Hepatocyte (in vitro differentiated cells): ENCODE measurements at places on chromosomes 6 and 20. TPM values are rescaled to one million over a fixed set of nuclear protein-coding genes. Genes with fewer than 3 reads are reported as not detected.

The RALY gene
- 122 and 123 TPM in 2 replicates for total RNA-seq

The RSPH4A gene
- 0.12 and 0.83 TPM in 2 replicates for total RNA-seq

The ZNF184 gene
- 10.7 and 12.3 TPM in 2 replicates for total RNA-seq

The ARMH2 gene
- not detected in 2 replicates for total RNA-seq

The MAD2L1BP gene
- 36.3 and 47.6 TPM in 2 replicates for total RNA-seq

The TCF21 gene
- total RNA-seq, result 9.0 and 10.1 TPM in 2 replicates

The ITPR3 gene
- 27.3 and 39.6 TPM in 2 replicates for total RNA-seq

The ZBTB46 gene
- 4.0 and 5.2 TPM in 2 replicates for total RNA-seq
